ENCODE measurements at places on chromosomes 4 and X.

DNA sequence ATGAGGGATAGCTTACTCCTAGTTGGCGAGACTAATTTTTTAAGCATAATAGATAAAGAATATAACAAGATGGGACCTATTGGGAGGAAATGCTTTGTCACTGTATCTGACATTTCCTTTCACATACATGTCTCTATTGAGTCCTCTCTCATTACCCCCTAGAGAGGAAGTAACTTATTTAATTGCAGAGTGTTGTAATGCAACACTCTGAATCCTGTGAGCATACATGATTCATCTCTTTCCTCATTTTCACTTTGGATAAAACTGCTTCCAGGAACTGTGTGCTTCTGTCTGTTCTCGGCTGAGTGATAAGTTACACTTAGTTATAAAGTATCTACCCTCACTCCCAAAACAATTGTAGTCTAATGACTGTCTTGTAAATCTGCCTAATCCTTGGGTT is 266.1 kb upstream of the ANXA10 start:
- DNase-seq: no peak

DNA sequence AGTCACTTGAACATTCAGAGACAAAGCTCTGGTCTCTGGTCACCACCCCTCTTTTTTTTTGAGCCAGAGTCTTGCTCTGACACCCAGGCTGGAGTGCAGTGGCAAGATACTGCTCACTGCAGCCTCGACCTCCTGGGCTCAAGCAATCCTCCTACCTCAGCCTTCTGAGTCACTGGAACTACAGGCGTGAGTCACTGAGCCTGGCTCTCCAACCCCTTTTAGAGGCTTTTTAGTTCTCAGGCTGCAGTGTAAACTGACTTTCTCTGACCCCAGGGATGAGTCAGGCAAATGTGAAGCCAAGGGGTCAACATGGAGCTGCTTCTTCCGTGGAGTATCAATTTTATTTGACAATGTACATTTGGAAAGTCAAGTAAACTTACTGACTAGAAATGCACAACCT is 229.2 kb downstream of the PTTG2 start:
- no peak for DNase-seq

DNA sequence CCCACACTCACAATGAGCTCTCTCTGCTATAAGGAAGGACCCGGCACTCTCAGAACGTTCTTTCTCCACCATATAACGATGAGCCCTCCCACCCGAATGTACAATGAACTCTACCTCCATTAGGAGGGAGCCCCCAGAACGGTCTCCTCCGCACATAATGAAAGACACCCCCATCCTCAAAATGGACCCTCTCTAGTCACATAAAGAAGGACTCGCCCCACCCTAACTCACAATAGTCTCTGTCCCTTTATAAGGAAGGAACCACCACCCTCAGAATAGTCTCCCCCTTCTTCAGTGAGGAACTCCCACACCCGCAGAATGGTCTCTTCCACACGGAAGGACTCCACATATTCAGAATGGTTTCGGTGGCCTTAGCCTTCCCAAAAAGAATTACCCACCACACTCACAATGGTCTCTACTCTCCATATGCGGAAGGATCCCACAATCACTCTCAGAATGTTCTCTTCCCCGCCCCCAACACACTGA is 477 bp downstream of the SLC35A2 start:
- DNase-seq: no peak

DNA sequence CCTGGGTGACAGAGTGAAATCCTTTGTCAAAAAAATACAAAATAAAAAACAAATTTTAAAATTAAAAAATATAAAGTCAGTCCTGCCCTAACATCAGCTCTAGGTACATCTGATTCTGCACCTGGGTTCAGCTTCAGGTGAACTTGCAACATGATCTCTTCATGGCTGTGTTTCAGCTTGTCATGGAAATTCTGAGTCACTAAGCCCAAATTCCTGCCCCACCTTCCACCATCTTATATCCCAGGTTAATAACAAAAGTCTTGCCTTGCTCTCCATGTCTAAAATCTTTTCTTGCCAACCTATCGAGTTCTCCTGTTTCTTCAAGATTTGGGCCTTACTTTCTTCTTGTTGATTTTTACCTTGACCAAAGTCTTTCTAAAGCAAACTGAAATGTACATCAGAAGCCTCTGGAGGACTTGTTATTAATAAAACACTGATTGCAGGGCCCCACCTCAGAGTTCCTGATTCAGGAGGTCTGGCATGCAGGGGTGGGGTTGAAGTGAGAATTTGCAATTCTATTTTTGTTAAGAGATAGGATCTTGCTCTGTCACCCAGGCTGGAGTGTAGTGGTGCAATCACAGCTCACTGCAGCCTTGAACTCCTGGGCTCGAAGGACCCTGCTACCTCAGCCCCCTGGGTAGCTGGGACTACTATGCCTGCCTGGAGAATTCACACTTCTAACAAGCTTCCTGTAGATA is 125.8 kb upstream of the VCX3A start:
- DNase-seq: no peak

DNA sequence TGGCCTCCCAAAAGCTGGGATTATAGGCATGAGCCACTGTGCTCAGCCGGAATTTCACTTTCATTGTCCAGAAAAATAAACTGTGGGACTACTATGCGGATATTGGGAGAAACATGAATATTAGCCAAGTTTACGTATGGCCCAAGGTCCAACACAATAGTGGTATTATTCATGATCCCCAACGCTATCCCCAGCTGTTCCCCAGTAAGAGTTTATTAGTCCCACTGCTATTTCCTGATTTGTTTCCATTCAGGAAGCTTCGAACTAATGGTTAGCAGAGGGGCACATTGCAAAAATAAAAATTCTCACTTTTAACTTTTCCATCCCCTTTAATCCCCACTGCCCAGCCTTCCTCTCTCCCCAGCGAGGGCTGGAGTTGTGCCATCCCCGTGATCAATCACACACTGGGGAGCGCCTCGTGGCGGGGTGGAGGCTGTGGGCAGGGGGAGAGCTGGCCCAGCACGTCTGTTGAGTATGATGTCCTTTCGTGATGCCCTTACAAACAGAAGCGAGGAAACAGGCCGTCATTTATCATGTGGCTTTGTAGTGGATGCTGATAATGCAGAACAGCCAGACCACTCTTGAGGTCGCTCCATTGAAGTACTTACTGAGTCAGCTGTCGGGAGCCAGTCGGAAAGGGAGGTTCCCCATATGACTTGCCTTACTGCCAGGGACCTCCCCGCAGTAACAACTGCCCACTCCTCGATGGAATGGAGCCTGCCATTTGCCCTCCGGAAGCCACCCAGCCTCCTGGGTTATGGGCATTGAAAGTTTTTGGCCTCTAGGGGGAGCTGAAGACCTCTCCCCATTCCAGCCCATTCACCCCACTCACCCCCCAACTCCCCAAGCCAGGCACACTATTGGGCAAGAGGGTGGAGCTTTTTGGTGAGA is 117.0 kb downstream of the KDR start:
- no peak for DNase-seq

DNA sequence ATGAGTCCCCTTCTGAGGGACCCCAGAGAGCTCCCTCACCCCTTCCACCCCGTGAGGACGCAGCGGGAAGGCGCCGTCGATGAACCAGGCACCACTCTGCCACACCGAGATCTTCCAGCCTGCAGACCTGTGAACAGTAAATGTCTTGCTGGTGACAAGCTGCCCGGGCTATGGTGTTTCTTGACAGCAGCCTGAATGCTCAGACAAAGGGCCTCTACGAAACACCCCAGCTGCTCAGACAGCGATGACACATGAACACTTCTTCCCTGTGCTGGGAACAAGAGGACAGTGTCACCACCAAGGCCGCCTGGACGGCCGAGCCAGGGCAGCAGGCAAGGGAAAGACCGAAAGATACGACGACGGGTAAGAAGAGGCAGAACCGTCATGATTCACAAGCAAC is 30.6 kb upstream of the GTPBP6 start:
- DNase-seq: no peak

Data from NCI-H774 (cell line).